Neural crest cell (in vitro differentiated cells): ENCODE measurements at places on chromosomes 4 and X. TPM values are rescaled to one million over a fixed set of nuclear protein-coding genes. Genes with fewer than 3 reads are reported as not detected.
A peak's percentile ranks its signal among the peaks of the same experiment; 100 is the strongest.

The PAGE2 gene
- total RNA-seq = not detected in 2 replicates

The SPANXN1 gene
- total RNA-seq = not detected in 2 replicates

The AKAP4 gene
- not detected in 2 replicates for total RNA-seq

- peaks cover 9% of the 10 kb centered on the region for H3K36me3 ChIP-seq
- H3K4me1 ChIP-seq = peaks cover 39% of the 10 kb centered on the region
- H3K4me3 ChIP-seq = no peak overlapping the region
- H3K27ac ChIP-seq = peak overlapping the region; percentile 76
Measured at GRCh38 chr4:23169608-23170311, 477.0 kb downstream of the GBA3 start.

The SSX1 gene
- total RNA-seq = not detected in 2 replicates

DNA sequence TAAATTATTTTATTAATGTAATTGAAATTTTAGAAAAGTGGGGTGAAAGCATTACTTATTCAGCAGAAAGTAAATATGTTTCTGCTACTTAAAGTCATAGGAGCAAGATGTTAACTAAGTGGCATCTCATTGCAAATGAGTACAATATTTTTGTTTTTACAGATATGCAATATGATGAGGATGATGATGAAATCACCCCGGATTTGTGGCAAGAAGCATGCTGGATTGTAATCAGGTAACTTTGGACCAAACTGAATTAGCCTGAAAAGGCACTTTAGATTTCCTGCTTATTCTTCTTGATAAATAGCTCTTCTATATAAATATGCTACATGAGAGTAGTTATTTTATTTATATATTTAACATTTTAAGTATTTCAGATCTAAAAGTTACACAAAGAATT lies 7.5 kb downstream of the POLR2B start:
- H3K36me3 ChIP-seq = peaks cover 8% of the 10 kb centered on the region
- no peak overlapping the region for H3K4me3 ChIP-seq
- DNase-seq = no peak
- H3K4me1 ChIP-seq = peaks cover 15% of the 10 kb centered on the region
- H3K27me3 ChIP-seq = no peaks in the 10 kb centered on the region
- H3K27ac ChIP-seq = no peak overlapping the region
